ENCODE measurements at places on chromosomes 7 and 10.

DNA sequence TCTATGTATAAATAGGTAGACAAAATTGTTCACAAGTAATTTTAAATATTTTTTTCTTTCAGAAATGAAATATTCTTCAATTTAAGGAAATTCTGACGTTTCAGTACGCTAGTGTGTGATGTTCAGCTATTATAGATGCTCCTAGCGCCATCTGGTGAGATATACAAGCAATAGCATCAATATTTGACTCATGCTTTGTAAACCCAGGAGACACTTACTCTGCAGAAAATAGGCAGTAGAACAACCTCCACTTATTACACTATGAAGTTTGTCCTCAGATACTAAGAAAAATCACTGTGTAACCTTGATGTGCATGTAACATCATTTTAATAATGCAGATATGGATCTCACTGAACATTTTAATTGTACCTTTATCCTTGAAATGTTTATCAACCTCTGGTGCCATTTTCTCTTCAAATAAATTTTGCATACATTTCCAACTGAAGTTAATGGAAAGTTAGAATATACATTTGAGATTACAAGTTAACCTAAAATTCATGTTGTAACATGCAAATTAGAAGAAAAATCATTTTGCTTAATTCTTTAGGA is 151.5 kb upstream of the FAM3C start:
- DNase-seq: no peak

DNA sequence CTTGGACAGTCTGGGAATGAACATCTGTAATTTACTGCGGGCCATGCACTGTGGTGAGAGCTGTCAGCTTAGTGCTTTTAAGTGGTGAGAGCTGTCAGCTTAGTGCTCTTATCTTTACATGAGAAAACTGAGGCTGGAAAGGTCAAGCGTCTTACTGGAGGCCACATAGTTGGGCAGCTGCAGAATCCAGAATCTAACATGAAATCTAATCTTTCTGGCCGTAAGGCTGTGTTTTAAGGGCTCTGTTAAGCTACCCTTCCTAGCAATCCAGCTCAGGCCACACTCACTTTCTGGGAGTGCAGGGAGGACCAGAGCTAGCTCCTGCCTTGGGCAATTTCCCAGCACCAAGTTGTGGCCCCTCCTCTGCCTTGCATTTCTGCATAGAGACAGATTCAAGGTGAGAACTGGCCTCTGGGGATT is 70.2 kb downstream of the SORCS3 start:
- no peak for DNase-seq

DNA sequence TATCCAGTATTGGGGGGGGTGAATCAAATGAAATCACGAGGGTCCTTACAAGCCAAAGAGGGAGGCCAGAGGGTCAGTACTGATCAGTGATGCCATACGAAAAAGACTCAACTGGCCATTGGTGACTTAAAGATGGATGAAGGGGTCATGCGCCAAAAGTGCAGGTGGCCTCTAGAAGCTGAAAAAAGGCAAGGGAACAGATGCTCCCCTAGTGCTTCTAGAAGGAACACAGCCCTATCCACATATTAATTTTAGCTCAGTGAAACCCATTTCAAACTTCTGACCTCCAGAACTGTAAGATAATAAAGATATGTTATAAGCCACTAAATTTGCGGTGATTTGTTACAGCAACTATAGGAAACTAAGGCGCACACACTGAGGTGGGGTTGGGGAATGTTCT is 62.5 kb downstream of the ABI1 start:
- no peak for DNase-seq

GRCh38 chr10:124267231-124267885 is 151.4 kb downstream of the OAT start:
- no peak for DNase-seq

GRCh38 chr7:111743244-111743847 is 181.1 kb upstream of the IMMP2L start:
- DNase-seq: no peak

GRCh38 chr7:113628948-113629847 is 289.6 kb downstream of the PPP1R3A start:
- DNase-seq: no peak

DNA sequence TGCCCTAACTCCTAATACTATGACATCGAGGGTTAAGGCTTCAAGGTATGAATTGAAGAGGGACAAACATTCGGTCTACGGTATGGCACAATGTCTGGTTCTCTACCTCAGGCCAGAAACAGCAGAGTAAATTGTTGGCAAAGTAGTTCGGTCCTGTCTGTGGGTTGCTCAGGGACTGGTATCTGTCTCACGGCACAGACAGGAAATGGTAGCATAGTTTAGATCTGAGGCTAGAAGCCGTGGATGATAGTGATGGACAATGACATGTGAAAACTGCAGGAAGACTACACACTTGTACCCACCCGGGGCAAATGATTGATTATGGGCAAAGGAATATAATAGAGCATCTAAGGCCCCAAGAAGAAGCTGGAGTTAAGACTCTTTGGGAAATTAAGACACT is 106.2 kb downstream of the TWIST1 start:
- DNase-seq: no peak

DNA sequence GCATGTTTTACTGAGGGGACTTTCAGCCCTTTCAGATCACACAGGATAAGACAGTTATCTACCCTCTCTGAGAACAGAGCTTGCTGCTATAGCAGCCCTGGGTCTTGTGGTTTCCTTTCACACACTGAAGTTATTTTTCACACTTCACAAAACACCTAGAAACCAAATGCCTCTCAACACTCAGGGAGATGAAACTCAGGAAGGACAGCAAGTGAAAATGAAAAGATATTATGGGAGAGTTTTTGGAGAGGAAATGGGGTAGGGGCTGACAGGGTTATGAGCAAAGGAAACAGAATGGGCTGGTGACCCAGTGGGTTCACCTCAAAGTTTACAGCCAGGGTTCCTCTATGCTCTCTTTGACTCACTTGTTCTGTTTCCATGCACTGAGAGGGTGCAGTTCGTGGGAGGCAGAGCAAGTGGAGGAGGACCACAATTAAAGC is 17.0 kb upstream of the GIMAP2 start:
- no peak for DNase-seq

- no peak for DNase-seq
Observed at GRCh38 chr10:90964781-90965465, 44.0 kb upstream of the ANKRD1 start.

Measured in stimulated activated CD4-positive, alpha-beta T cell treated with anti-CD3 and anti-CD28 coated beads, Interleukin-1b, Interleukin-23, amount 100 ng/mL, for 24 hours (primary cell).